Fibroblast of skin of right quadriceps (primary cell): ENCODE measurements at places on chromosomes 4 and X.

- no peak for DNase-seq
These were observed 10.6 kb upstream of the BCOR start for GRCh38 chrX:40108162-40108958.

DNA sequence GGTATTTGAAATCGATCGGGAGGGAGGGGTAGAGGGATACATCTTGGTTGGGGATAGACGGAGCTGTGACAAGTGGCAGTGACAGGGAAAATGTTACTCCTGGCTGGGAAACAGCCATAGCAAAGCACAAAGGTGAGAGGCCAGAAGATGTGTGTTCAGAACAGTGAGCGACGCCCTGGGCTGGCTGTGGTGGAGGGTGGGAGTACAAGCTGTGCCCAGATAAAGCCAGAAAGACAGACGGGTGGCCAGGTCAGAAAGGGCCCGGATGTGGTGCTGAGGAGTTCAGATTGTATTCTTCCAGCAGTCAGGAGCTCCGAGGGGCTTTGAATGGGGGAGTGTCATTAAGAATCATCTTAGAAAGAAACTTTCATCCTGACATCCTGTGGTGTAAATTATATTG, 27.9 kb downstream of the CCDC149 start:
- no peak for DNase-seq

GRCh38 chr4:4216648-4217047, 10.1 kb downstream of the OTOP1 start:
- DNase-seq, result peak; percentile 44

DNA sequence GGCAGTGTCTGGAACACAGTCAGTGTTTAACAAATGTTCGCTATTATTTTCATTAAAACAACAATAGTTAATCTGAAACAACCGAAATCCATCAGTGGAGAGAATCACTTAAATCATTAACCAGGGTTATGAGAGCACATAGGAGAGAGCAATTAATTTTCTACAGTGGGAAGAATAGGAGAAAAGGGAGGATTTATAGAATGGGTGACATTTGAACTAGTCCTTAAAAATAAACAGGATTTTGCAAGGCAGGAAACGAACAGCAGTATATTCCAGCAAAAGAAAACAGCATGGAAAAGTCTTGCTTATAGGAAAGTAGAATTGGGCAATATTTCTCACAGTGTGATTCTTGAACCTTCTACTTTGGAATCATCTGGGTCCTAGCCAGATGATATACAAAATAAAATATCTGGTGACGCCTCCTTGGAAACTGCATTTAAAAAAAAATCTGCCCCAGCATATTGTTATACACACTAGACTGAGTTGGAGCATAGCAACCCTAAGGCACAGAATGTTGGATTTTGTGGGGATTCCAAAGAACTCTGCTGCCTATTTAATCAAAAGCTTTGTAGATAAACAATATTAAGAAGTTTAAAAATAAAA, 56.1 kb downstream of the INTS12 start:
- no peak for DNase-seq

DNA sequence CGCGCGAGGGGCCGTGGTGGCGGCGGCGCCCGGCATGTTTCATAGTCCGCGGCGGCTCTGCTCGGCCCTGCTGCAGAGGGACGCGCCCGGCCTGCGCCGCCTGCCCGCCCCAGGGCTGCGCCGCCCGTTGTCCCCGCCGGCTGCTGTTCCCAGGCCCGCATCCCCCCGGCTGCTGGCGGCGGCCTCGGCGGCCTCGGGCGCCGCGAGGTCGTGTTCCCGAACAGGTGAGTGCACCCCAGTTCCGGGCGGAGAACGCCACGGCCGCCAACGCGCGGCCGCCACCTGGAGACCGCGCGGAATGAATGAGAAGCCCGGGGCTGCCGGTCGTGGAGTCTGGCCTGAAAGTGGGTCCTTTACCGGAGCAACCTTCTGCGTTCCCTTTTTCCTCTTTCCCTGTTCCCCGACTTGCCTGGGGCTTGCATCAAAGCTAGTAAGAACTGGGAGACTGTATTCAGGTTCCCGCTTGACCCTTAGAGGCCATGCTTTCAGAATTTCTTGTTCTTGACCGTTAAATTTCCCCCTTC, 429 bp downstream of the NOCT start:
- peak; percentile 16 for DNase-seq

- DNase-seq, result no peak
These were observed 101.2 kb downstream of the FAM13A start for GRCh38 chr4:88955580-88956380.

DNA sequence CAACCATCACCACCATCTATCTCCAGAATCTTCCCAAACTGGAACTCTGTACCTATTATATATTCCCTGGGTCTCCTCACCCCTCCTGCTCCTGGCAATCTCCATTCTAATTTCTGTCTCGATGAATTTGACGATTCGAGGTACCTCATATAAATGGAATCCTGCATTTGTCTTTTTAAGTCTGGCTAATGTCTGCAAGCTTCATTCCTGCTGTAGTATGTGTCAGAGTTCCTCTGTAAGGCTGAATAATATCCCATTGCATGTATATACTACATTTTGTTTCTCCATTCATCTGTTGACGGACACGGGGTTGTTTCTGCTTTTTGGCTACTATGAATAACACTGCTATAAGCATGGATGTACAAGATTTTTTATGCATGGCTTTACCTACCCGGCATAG, 19.5 kb downstream of the PRKG2 start:
- peak; percentile 54 for DNase-seq

GRCh38 chr4:23999714-24000469, 110.0 kb upstream of the PPARGC1A start:
- peak; percentile 44 for DNase-seq

- DNase-seq, result peak; percentile 16
These were observed 15.5 kb downstream of the FRMPD4 start for GRCh38 chrX:12153741-12154140.

DNA sequence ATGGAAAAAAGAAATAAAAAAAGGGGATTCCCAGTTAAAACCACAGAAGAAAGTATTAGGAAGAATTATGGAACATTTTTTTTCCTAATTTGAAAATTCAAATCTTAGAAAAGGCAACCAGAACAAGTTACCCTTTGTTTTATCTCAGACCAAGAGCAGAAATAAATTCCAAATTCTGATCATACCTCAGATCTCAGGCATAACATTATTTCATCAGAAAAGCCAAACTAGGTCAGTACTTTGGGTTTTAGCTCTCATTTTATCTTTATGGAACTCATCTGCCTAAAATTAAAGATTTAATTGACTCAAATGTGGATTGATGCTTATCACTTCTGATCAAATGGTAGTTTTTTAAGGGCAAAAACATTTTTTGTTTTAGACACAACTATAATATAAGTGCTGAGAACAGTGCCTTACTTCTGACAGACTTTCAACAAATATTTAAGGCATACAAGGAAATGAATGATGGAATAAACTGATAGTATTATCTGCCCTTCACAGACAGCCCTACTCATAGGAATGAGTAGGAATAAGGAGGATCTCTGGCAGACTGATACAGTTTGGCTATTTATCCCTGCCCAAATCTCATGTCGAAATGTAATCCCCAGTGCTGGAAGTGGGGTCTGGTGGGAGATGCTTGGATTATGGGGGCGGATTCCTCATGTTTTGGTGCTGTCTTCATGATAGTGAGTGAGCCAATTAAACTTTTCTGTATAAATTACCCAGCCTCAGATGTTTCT, 245.3 kb upstream of the PITX2 start:
- DNase-seq, result no peak

DNA sequence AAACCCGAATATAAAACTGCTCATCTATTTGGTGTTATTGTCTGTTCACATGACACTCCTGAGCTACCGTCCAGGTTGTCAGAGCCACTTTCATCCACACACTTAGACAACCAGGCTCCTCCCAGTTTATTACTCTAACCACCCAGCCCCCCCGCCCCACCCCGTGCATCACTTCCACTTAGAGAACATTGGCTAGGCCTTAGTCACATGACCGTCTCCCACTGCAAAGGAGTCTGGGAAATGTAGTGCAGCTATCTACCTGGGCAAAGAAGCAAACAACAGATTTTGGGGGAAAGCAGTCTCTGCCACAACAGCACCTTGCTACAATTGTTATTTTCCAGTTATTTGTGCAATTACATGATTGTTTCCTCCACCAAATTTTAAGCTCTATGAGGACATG, 57.6 kb upstream of the RBPJ start:
- no peak for DNase-seq

GRCh38 chr4:125346616-125347015, 31.9 kb downstream of the FAT4 start:
- no peak for DNase-seq

GRCh38 chrX:152028579-152028978, 54.1 kb upstream of the GABRE start:
- no peak for DNase-seq

DNA sequence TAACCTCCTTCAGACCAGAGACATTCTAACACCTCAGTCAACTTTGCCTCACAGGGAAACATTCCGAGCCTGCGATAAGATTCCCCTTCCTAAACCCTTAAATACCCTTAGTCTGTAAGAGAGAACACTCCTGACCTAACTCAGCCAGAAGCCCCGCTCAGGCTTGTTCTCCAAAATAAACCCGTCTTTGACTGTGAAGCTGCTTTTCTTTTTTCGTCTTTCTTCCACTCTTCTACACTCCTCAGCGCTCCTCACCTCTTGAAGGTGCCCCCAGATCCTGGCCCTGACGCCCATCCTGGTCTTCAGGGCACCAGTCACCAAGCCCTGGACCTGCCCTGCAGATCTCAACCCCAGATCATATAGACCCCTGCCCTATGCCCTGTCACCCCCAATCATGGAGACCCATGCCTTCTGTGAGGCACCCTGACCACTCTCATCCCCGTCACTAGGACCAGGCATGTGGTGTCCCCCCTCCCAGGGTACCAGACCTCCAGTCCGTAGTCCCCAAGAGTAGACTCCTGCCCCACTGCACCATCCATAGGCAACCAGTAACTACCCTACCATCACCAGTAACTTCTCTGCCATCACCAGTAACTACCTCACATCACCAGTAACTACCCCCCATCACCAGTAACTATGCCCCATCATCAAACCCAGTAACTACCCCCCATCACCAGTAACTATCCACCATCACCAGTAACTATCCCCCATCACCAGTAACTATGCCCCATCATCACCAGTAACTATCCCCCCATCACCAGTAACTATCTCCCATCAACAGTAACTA, 3.5 kb downstream of the ASMTL start:
- DNase-seq, result no peak

GRCh38 chrX:68045008-68045577, 388.2 kb downstream of the OPHN1 start:
- no peak for DNase-seq

GRCh38 chrX:155959018-155959587, 38.4 kb upstream of the IL9R start:
- no peak for DNase-seq

DNA sequence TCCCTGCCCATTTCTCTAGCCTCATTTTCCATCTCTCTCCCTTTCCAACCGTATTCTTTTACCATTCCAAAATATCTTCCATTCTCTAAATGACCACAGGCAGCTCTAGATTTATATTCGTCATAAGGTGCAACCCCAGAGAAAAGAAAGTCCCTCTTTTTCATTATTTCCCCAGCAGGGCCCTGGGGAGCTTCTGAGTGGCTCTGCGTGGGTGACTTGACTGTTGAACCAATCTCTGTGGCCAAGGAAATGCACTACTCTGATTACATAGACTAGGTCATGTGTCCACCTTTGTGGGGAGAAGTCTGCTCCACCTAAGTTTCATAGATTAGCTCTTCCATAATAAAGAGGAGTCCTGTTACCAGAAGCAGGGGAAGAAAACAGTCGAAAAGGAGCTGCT, 51.4 kb downstream of the ATOH1 start:
- DNase-seq, result no peak

DNA sequence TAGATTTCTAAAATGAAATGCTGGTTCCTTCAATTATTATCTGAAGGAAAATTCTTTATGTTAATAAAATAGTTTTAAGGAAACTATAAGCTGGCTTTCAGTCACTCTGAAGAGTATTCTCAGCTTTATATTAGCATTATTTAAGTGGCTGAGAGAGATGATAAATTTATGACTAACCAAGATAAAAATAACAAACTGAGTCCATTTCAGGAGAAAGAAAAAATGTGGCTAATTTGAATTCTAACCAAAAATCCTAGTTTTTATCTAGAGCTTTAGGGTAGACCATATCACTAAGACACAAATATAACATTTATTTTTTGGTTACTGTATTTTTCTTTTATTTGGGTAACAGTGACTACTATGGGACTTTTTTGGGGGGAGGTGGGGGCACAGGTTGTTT, 59.4 kb upstream of the NAP1L5 start:
- peak; percentile 13 for DNase-seq

GRCh38 chr4:165991325-165992180, 118.5 kb downstream of the TLL1 start:
- peak; percentile 85 for DNase-seq

DNA sequence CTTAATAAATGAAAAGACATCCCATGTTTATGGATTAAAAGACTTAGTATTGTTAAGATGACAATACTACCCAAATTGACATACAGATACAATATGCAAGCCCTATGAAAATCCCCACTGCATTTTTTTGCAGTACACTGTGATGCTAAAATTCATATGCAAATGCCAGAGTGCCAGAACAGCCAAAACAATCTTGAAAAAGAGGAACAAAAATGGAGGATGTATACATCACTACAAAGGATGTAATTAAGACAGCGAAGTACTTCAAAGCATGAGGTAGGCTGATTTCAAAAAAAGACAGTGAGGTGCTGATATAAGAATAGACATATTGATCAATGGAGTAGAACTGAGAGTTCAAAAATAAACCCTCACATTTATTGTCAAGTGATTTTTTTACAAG, 47.3 kb downstream of the SATL1 start:
- no peak for DNase-seq
